ENCODE measurements at places on chromosomes 2 and 18. TPM values are rescaled to one million over a fixed set of nuclear protein-coding genes. Genes with fewer than 3 reads are reported as not detected.

- DNase-seq: no peak
Measured at GRCh38 chr2:191171286-191171685, 20.5 kb upstream of the STAT4 start.

DNA sequence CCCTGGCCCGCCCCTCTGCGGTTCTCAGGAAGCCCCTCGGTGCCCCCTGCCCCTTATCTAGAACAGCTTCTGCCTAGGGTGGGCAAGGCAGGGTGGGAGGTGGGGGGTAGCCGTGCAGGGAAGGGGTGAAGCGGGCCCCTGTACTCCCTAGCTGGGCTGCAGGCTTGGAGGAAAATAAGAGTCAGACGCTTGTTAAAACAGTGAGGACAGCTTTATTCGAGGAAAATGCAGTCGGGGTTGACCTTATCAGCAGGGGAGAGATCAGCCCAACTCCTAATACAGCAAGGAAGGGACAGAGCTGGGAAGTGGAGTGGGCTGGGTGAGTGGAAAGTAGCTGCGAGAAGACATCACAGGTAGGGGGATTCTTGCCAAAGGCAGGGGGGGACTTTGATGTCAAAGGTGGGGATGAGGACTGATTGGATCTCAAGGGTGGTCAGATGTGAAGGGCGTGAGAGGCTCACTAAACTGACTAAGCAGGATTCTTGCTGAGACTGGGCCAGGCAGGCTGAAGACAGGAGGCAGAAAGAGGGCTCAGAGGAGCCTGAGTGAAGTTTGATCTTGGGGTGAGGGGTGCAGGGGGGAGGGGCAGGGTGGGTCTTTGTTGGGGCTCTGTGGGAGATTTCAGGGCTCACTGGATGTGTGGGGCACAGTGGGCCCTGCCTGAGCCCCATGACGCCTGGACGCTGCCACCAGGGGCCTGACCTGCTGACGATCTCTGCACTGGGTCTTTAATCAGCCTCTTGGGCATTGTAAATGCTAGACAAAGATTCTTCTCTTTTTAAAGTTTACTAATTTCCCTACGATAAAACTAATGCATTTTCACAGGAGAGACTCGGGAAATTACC is 29.9 kb downstream of the HPCAL1 start:
- DNase-seq: no peak

DNA sequence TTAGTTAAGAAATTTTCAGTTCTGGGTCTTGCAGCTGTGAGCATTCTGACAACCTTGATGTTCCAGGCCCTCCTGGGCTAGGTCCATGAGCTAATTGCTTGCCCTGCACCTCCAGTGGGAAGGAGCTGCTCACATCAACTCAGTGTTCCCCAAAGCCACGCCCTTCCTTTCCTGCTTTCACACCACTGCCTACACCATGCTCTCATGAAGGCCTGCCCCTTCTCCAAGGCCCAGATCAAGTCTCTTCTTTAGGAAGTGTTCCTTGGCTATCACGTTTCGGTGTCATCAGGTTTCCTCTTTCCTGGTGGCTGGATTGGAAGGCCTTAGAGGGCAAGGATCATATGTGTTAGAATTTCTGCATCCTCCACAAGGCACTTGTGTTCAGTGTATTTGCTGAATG is 18.8 kb downstream of the TMEM127 start:
- peak; percentile 35 for DNase-seq

TMEFF2 gene
- not detected for total RNA-seq

NTSR2 gene
- total RNA-seq: not detected

CLIP4 gene
- 19.7 TPM for total RNA-seq

NT5C1B gene
- not detected for total RNA-seq

Measured in body of pancreas (tissue), 4 donors.